ENCODE measurements at places on chromosomes 12 and 14.

DNA sequence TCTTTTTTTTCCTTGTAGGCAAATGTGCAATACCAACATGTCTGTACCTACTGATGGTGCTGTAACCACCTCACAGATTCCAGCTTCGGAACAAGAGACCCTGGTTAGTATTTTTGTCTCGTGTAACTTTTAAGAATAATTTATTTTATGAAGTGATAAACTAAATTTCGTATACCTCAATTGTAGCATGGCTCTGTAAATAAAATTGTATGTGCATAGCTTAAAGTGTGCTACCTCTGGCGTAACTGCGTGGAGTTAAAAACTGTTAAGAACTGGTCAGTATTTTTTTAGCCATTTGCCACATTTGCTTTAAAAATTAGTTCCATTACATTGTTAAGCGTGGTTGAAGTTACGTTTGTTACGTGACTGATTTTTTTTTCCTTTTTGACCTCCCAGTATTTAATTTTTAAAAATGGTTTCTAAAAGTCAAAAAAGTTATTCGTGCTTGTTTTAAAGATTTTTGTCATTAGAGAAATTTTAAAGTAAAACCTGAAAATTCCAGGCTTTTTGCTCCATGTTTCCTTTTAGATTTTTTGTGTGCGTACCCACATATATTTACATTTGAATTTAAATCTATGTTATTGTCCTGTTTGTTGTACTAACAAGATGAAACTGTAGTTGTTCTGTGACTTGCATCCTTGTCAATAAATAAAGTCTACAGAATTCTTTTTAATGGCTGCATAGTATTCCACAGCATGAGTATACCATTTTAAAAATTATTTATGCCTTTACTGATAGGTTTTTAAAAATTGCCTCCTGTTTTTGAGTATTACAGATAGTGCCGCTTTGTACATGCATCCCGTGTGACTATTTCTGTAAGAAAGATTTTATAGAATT is 1.4 kb downstream of the MDM2 start:
- no peak for DNase-seq

- DNase-seq, result peak; percentile 39
Observed at GRCh38 chr12:6828781-6829535, 751 bp downstream of the P3H3 start.

- DNase-seq, result no peak
Observed at GRCh38 chr14:105924951-105925591, 398.7 kb downstream of the TMEM121 start.

DNA sequence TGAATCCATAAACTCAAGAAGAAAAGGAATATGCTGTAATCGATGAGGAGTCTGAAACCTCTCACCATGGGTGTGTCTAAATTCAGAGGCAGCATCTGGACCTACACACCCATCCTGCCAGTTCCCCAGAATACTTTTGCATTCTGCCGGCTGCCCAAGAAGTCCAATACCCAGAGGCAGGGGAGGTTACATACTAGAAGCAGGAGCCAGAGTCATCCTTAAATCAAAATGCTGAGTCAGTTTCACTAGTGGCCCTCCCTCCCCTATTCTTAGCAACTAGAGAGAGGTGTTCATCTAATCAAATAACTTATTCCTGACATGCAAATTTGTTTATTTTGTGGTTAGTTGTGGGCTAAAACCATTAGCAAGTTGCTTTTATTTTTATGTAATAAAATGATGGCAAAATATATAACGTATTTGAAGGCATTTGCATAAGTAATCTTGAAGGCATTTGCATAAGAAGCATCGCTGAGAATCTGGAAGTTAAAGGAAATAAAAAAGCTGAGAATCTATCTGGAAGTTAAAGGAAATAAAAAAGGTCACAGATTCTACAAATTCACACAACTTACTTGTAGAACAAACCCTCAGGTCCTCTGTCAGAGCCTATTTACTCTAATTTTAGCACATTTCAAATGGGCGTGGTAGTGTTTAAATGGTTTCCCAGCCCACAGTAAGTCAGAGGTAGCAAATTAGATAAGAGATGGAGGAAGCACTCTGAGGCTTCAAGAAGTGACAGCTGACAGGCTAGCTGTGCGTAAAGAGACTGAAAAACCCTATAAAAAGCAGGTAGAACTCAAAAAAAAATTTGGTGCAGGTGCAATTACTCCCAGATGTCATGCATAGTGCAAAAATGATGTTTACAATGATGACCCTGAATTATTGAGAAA is 7.8 kb downstream of the BHLHE41 start:
- no peak for DNase-seq

GRCh38 chr14:50106178-50106577 is 10.2 kb downstream of the VCPKMT start:
- DNase-seq, result no peak

DNA sequence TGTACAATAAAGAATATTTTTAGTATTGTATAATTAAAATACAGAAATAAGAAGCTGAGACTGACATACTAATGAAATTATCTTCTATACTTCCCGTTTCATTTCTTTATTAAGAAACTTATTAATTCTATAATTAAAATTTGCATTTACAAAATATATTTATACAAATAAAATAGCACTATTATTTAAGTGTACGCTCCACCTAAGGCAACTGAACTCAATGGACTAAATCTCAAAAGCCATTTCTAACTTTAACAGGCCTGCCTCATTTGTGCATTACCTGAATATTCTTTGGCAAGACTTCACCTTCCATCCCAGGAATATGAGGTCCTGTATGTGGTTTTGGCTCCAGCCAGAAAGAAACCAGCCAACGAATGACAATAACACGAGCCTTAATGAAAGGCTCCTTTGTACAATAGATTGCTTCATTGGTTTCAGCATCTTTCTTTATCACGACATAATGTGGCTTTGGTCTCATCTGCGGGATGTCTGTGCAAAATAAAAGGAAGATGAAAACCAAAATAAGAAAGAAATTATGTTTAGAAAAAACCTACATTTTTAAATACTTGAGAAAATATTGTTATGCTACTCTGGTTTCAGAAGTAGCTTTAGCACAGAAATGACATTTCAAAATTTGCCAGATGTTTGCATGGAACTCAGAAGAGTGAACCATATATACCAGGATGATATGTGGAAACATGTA is 58.7 kb downstream of the RALGAPA1 start:
- DNase-seq, result no peak

DNA sequence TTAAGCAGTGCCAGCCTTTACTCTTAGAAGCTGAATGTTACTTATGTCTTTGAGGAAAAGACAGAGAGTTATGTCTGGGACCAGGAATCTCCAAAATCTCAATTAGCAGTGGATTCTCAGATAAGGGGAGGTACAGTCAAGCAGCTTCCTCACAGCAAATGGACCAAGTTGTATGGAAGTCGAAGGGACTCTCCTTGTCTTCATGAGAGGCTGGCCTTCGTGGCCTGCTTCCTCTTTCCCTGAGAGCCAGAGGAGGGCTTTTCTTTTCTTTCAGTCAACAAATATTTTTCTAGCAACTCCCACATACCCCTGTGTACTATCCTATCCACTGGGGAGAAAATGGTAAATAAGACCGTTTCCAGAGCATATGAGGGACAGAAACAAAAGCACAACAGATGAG is 6.6 kb upstream of the WNT5B start:
- DNase-seq, result no peak

DNA sequence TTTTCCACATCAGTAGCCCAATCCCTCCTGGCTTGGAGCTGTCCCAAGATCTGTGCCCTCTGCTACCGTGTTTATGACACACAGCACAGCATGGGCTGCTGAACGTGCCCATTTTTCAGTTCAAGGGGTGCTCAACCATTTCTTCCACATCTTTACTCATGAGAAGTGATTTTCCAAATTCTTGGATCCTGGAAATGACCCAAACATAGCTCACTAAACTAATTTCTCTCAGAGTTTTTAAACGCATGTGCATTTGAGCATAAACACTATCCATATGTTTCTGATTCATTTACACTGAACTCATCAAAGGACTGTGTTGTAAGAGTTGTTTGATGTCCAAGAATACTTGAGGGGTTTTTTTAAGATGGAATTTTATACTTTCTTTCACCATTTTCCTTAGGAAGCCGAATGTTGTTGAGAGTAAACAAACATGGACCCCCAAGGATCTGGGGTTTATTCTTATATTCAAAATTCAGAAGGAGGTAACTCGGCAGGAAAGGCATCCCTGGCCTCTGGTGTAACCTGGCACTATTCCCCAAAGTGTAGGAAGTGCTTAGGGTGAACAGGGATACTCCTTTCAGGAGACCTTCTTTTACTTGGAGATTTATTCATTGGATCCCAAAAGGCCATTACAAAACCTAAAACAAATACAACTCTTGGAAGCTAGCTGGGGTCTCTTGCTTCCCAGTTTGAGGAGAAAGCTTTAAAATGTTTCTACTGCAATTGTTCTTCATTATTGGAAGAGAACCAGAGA is 215.0 kb downstream of the BMP4 start:
- no peak for DNase-seq

- no peak for DNase-seq
Observed at GRCh38 chr12:97977870-97978405, 515.3 kb downstream of the RMST start.

- DNase-seq, result peak; percentile 55
Observed at GRCh38 chr14:73369428-73369827, 88.9 kb downstream of the NUMB start.

DNA sequence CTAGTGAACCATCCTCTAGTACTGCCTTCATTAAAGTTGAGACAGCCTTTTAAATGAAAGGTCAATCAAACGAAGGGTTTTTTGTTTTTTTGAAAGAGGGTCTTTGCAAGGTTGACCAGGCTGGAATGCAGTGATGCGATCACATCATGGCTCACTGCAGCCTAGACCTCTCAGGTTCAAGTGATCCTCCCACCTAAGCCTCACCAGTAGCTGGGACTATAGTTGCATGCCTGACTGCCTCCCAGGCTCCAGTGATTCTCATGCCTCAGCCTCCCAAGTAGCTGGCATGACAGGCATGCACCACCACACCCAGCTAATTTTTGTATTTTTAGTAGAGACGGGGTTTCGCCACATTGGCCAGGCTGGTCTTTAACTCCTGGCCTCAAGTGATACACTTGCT is 114.6 kb upstream of the SINHCAF start:
- DNase-seq, result no peak

DNA sequence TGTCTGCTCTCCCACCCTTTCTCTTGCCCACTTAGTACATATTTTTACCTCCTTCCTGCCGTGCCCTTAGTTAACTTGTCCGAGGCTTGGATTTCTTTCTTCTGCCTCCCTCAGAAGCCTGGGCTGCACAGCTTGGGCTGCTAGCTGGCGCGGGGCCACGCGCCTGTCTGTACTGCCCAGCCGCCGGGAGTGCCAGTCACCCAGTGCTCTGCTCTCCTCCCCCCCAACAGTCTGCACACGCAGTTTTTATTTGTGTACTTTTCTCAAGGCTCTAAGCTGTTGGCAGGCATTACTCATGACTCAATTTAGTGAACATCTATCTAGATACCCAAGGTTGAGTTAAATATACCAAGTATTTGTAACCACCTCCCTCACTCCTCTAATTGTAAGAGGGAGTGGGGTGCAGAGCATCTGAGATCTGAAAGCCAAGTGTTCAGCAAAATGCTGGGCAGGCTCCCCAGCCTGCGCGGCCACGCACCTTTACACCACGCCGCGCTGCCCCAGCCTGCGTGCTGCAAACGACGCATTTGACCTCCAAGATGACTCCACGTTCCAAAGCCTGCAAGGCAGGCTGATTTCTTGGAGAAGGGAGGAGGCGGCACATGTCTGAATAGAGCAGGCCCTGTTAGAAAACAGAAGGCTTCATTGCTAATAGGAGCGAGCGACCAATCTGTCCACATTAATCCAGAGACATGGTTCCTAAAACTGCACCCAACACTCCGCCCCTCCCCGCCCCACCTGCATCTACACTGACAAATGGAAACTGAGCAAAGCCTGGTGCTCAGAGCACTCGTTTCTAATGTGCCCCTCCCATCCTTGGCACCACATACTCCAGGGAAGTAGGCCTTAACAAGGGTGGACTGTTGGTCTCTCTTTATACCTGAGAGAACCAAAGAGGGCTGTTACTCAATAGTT is 18.2 kb upstream of the CACNA2D4 start:
- no peak for DNase-seq

DNA sequence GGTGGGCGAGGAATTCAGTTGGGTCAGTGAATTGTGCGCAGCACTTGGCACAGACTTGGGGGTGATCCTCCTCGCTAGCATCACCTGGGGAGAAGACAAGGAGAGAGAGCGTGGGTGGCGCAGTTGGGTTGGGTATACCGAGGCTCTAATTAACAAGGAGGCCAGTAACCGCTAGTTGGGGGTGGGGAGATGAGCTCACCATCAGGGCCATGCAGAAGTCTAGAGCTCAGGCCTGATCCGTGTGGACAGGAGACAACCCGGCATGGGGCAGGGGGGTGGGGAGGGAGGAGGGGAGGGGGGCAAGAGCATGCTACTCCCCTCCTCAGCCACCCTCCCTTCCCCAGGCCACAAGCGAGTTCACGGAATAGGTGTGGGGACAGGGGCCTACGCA is 580 bp downstream of the SALL2 start:
- no peak for DNase-seq

DNA sequence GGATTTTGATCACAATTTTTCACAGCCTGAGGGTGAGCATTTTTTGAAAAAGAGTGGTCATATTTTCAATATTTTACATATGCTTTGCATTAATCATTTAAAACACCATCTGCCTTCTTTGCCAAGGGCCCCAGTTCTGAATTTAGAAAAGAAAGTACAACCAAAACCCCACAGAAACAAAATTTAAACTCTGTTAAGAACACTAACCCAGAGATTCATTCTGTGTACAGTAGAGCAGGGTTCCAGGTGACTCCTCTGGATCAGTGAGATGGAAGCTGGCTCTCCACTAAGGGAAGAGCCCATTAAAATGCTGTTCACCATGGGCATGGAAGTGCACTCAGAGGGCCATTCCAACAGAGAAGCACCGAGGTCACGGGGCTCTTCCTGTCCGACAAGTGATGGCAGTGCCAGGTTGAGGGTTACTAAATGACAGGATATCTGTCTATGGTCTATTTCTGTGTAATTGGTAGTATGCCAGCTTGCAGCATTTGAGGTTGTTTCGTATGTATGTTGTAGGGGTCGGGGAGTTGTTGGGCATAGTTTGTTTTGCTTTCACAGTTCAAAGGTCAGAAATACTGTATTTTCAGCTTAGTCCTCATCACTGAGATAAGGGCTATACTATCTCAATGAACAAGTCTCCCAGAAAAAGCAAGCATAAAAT is 95.9 kb downstream of the SLC35F4 start:
- DNase-seq, result no peak

GRCh38 chr12:53972152-53972702 is 699 bp upstream of the HOXC11 start:
- no peak for DNase-seq

- DNase-seq, result peak; percentile 47
Observed at GRCh38 chr14:56247495-56248200, 129.4 kb downstream of the PELI2 start.

DNA sequence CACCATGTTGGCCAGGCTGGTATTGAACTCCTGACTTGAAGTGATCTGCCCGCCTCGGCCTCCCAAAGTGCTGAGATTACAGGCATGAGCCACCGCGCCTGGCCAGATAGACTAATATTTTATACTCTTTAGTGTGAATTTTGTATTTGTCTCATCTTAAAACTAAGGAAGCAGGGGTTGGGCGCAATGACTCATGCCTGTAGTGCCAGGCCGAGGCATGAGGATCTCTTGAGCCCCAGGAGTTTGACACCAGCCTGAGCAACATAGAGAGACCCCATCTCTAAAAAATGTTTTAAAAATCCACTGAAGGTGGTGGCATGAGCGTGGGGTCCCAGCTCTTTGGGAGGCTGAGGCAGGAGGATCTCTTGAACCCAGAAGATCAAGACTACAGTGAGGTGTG is 9.0 kb downstream of the DYNC1H1 start:
- no peak for DNase-seq

GRCh38 chr12:65929641-65930040 is 105.4 kb downstream of the HMGA2 start:
- no peak for DNase-seq

GRCh38 chr14:58788655-58789503 is 151.1 kb downstream of the DACT1 start:
- no peak for DNase-seq

- no peak for DNase-seq
Observed at GRCh38 chr12:3252450-3252891, 175.3 kb downstream of the TSPAN9 start.
